Right ventricle myocardium superior (tissue), 1 donor: ENCODE measurements at places on chromosomes 3 and 15. TPM values are rescaled to one million over a fixed set of nuclear protein-coding genes. Genes with fewer than 3 reads are reported as not detected.

GRCh38 chr3:52843881-52844280 is 9.1 kb upstream of the MUSTN1 start:
- DNase-seq, result peak; percentile 26

DNA sequence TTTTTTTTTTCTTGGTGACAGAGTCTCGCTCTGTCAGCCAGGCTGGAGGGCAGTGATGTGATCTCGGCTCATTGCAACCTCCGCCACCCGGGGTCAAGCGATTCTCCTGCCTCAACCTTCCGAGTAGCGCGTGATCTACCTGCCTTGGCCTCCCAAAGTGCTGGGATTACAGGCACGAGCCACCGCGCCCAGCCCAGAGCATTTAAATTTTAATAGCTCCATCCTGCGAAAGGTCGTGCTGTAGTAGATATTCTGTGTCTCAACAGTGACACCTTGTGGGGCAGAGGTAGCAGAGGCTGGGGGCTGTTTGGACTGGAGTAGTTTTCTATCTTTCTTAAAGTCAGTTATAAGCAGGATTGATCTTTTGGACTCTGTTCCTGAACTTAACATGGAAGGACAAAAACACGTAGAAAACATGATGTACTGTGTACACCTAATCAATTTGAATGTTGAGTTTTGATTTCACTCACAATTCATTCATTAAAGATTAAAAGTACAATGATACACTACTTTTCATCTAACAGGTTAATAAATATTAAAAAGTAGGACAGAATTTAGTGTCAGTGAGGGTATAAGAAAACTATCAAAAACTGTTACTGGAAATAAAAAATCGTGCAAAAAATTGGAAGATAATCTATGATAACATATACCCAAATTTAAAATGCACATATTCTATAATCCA is 11.0 kb upstream of the PDCD6IP start:
- DNase-seq, result no peak

ERICH6 gene
- not detected for total RNA-seq

DNA sequence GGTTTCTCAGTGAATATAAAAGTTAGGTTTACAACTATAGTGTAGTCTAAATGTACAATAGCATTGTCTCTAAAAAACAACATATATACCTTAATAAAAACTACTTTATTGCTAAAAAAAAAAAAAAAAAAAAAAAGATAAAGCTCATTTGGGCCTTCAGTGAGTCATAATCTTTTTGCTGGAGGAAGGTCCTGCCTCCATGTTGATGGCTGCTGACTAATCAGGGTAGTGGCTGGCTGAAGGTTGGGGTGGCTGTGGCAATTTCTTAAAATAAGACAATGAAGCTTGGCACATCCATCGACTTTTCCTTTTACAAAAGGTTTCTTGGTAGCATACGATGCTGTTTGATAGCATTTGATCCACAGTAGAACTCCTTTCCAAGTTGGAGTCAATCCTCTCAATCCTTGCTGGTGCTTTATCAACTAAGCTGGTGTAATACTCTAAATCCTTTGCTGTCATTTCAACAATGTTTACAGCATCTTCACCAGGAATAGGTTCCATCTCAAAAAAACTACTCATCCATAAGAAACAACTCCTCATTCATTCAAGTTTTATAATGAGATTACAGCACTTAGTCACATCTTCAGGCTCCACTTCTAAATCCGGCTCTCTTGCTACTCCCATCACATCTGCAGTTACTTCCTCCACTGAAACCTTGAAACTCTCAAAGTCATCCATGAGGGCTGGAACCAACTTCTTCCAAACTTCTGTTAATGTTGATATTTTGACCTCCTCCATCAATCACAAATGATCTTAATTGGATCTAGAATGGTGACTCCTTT is 13.3 kb downstream of the ZNF280D start:
- no peak for DNase-seq

SI gene
- not detected for total RNA-seq

LOXL1 gene
- 14.6 TPM for total RNA-seq

DNA sequence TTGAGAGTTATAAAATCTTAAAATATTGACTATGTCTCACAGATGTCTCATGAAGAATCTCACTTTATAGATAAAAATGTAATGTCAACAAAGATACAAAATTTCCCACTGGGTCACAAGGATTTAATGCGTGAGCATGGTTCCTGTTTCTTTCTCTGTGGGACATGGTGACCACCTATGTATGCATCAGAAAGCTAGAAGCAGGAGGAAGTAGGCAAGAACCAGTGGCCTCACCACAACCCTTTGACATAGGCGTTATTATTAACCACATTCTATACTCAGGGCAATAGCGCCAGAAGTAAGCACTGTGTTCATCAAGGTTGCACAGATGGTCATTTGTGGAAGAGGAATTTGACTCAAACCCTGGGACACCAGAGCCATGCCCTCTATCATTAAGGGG is 11.7 kb upstream of the ADAMTS17 start:
- no peak for DNase-seq

SMCO1 gene
- total RNA-seq, result 89.9 TPM

GRCh38 chr15:62886431-62887071 is 156.0 kb upstream of the TPM1 start:
- DNase-seq, result no peak

DNA sequence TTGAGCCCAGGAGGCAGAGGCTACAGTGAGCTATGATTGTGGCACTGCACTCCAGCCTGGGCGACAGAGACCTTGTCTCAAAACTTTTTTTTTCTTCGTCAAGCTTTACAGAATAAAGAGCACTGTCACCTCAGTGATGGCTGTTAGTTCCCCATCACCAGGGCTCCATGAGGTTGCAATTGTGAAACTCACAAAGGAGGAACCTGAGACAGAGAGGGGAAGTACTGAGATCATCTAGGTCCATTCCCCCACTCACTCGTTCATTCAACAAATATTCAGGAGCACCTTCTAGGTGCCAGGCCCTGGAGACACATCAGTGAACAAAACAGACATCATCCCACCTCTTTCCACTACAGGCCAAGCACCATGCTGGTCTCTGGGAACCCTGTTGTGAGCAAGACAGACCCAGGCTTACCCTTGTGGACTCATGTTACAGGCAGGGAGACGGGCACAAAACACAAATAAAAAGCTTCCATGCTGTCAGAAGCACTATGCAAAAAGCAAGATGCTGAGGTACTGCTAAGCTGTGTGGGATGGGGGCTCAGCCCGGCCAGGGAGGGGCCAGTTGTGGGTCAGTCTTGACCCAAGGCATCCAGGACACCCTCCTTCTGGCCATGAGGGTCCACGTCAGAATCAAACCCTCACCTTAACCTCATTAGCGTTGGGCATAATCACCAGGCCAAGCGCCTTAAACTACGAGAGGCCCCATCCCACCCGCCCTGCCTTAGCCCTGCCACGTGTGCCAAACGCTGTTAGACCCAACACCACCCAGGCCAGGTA is 2.1 kb upstream of the RHO start:
- no peak for DNase-seq

SLC9C1 gene
- 1.7 TPM for total RNA-seq

TMEM89 gene
- not detected for total RNA-seq

GOLGA6L25 gene
- not detected for total RNA-seq

GRCh38 chr15:95897651-95898050 is 432.8 kb upstream of the NR2F2 start:
- no peak for DNase-seq

DNA sequence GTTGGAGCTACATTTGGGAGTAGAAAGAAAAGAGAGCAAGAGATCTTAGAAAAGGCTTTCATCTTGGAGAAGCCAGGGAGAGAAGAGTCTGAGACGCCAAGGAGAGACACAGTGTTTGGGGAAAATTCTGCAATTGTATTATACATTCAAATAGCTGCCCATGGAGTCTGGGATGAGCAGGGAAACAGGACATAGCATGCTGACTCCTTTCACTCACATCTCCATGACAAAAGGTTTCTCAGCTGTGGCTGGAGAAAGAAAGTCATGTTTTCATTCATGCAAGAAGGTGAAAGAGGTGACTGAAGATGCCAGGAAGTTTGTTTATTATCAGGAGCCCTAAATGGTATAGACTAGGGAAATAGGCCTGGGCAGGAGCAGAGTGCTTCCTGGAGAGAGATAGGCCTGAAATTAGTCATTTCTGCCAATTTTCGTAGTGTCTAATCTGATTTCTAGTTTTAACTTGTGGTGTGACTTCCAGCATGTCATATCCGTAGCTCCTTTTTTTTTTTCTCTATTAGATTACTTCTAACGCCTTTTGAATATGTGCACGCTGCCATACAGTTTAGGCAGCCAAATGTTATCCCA is 34.1 kb downstream of the ACP3 start:
- DNase-seq, result no peak

DNA sequence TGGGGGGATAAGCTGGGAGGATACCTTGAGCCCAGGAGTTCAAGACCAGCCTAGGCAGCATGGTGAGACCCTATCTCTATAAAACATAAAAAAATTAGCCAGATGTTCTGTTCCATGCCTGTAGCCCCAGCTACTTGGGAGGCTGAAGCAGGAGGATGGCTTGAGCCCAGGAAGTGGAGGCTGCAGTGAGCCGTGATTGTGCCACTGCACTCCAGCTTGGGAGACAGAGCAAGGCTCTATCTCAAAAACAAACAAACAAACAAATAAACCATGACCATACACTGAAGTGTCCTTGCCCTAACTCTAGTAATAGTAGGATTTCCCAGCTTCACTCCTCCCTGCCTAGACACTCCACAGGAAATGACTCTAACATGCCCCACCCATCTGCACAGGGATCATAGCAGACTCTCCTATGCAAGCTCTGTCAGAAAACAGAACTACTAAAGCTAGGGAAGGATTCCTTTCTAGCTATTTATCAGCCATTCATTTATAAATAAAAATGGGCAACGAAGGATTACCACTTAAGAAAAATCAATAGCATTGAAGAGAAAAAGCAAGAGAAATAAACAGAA is 4.6 kb downstream of the ERICH6 start:
- DNase-seq, result no peak

B3GALNT1 gene
- 53.8 TPM for total RNA-seq

CLSTN2 gene
- 7.8 TPM for total RNA-seq

DNA sequence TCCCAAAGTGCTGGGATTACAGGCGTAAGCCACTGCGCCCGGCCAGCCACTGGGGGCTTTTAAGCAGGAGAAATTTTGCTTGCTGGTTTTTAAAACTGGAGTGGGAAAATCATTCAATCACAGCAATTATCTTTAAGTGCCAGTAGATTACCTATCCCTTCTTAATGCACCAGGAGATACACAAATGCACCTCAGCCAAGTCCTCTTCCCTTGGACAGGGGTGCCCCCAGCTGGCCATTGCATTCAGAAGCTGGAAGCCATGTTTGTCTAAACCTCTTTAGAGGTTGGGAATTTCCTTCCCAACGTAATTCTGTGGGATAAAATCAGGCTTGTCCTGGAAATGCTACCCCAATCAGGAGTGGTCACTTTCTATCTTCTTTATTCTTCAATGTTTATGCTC is 26.6 kb downstream of the MIX23 start:
- peak; percentile 48 for DNase-seq

GRCh38 chr3:43286841-43287499 is 630 bp downstream of the SNRK start:
- no peak for DNase-seq

DNA sequence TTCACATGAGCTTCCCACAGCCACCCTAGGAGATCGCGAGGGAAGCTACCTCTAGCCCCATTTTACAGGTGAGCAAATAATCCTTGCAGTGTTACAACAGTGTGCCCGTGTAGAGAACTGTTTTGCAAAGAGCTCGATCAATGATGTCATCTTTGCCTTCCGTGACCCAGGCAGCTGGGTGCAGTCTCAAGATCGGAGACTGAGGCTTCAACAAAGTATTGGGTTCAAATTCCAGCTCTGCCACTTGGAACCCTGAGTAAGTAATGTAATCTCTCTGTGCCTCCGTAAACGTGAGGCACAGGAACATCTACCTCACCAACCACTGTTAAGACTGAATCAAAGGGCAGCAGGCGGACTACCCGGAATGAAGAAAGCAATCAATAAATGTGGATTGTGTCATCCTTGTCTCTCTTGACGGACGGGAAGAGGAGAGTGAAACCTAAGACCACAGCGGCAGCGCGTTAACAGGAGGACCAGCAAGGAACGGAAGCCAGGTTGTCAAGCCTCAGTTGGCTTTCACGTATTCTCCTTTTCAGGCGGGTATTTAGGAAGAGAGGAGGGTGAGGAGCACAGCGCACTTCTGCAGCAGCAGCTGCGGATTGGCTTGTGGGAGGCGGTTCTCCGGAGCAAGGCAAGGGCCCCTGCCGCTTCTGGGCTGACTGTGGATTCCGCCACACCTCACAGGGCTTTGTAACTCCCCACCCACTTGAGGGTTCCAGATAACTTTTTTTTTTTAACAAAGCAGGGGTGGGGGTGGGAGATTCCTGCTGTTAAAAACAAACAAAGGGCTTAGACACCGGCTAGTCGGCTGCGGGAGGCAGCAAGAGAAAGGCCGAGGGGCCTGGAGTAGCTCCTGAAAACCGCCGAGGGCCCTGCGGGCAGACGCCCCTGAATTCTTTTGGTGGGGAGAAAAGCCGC is 1.5 kb upstream of the SMAD3 start:
- DNase-seq, result no peak

KCNMB3 gene
- total RNA-seq, result 0.89 TPM

DNA sequence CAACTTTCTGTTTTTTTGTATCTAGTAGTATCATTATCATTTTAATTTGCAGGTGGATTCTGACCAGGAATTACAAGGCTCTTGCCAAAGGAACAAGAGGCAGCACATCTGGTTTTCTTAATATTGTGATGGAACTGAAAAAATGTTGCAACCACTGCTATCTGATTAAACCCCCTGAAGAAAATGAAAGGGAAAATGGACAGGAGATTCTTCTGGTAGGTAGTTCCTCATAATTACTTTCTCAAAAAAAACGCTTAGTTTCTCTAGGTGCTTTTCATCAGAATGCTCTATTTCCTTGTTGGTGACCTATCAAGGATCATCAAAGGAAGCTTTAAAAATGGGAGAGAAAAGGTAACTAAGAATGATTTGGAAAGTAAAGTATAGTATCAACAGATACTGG is 71.6 kb downstream of the CHD2 start:
- no peak for DNase-seq

- DNase-seq, result no peak
Measured at GRCh38 chr15:97730315-97730714, 230.2 kb upstream of the ARRDC4 start.

DNA sequence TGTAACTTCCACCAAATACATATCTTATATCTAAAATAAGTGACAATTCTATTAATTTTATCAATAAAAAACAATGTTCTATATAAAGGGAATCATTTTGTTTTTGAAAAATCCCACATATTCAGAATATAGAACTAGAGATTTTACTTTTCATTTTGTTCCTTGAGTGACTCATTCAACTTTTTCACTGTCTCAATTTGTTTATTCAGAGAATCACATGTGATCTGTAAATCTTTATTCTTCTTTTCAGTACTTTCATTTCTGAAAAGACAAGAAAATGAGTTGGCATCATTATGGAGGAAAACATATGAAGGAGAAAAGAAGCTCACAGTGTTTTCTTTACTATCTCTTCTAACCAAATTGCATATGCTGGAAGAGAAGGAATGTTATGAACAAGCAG is 35.0 kb downstream of the CIP2A start:
- no peak for DNase-seq

ANXA2 gene
- 157 TPM for total RNA-seq

DNA sequence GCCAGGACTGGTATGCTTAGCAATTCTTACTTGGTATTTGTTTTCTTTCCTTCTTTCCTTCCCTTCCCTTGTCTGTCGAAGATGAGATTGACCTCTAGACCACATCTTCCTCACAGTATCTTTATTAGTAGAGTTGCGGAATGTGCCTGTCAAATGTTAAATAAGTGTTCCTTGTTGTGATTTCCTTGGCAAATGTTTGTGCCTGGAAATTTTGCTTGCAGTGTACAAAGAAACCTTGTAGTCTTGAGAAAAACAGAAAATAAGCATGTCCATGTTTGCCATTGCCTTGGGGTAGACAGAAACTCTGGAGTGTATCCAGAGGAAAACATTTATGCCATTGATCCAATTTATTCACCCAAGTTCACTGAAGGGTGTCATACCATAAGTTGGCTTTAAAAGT is 79.5 kb upstream of the ZNF385D start:
- DNase-seq, result no peak

SAMD7 gene
- not detected for total RNA-seq

TMEM44 gene
- 3.6 TPM for total RNA-seq
